ENCODE measurements at places on chromosomes 5 and 9. TPM values are rescaled to one million over a fixed set of nuclear protein-coding genes. Genes with fewer than 3 reads are reported as not detected.

The DMGDH gene
- total RNA-seq, result 0.41 TPM

- DNase-seq, result no peak
Measured at GRCh38 chr9:131495785-131496184, 6.9 kb upstream of the POMT1 start.

The FBXO10 gene
- 2.4 TPM for total RNA-seq

DNA sequence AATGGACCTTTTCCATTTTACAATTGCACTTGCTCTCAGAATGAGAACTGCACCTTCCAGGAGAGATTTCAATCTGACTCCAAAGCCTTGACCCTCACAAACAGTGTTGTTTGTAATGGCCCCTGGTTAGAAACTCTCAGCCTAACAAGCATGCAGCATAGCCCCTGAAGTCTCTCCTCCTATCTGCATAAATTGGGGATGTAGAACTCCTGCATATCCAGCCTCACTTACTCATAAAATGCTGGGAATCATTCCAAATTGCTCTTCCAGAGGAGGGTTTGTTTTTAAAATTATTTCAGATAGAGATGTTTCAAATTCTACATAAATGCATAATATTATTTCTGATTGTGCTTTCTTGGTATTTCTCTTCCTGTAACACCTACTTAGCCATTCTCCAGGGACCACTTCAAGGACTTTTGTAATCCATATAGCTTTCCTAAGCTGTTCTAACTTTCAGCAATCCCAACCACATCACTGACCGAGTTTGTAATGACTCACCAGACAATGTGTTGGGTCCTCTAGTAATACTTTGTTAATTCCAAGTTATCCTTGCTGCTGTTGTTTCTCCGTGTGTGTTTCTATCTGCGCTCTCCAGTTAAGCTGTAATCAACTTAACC, 143.8 kb upstream of the CCDC152 start:
- DNase-seq, result no peak

- DNase-seq, result no peak
Measured at GRCh38 chr5:145902421-145902820, 29.6 kb upstream of the GRXCR2 start.
